ENCODE measurements at places on chromosomes 7 and 10.
A peak's percentile ranks its signal among the peaks of the same experiment; 100 is the strongest.

DNA sequence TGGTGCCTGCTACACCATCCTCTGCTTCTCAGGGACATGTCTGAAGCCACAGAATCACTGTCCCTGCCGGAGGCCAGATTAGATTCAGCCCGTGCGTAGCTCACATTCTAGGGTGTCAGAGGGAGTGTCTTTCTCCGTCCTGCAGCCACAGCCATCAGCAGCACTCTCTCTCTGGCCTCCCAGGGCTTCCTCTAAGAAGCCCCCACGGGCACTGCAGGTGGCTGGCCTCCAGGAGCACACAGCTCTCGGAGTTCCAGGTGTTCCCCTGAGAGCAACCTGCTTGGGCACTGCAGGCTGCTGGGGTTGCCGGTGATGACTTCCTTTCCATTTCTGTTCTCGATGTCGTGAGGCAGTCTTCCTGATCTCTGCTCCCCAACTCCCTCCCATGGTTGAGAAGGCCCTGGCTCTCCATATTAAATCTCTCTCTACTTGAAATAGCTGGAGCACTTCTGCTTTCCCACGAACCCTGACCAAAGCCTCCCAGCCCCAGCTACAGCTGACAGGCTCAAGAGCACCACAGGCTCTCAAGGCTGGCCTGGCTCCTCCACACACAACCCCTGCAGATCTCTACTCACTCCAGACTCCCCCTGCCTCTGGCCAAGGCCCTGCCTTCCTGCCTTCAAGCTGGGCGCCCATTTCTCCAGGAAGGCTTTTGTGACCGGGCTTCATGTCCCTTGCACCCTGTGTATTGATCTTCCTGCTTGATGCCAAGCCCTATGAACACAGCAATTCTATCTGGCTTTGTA is 49.0 kb upstream of the TMEM72 start:
- no peak for DNase-seq

DNA sequence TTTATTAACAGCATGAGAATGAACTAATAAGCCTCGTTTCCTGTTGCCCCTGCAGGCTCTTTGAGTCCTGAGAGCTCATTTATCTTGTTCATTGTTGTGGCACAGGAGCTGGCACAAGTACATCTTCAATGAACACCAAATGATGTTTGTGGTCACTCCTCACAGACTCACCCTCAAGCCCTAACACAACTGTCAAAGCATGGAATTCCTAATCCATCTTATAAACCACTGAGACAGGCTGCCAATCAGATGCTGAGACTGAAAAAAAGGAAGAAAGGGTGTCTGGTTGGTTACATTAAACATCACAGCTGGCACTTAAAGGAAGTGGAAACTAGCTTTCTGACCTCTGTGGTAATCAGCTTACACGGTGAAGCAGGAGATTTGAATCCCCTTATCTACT is 7.7 kb upstream of the CCDC172 start:
- DNase-seq: peak; percentile 0

GRCh38 chr7:5636914-5637313 is 144.5 kb downstream of the RNF216 start:
- DNase-seq: peak; percentile 58

DNA sequence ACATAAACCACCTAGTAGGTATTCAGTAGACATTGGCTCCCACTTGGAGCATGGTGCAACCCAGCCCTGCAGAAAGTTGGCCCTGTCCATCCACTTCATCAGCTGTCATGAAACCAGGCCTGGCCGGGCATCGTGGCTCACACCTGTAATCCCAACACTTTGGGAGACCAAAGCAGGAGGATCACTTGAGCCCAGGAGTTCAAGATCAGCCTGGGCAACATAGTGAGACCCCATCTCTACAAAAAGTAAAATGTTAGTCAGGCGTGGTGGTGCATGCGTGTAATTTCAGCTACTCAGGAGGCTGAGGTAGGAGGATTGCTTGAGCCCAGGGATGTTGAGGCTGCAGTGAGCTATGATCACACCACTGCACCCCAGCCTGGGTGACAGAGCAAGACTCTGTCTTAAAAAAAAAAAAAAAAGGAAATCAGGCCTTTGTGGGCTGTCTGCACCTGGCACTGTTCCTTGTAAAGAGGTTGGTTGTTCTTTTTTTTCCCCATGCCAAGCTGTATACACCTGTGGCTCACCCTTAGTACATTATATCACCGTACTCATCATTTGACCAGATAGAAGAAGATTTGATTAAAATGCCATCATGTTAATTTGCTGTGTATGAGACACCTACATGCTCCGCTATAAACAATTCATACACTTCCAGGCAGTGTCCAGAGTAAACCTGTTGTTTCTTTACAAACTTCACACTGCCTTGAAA is 45.4 kb upstream of the GRID1 start:
- DNase-seq: no peak

- no peak for DNase-seq
Measured at GRCh38 chr7:7504910-7505704, 30.6 kb downstream of the COL28A1 start.

DNA sequence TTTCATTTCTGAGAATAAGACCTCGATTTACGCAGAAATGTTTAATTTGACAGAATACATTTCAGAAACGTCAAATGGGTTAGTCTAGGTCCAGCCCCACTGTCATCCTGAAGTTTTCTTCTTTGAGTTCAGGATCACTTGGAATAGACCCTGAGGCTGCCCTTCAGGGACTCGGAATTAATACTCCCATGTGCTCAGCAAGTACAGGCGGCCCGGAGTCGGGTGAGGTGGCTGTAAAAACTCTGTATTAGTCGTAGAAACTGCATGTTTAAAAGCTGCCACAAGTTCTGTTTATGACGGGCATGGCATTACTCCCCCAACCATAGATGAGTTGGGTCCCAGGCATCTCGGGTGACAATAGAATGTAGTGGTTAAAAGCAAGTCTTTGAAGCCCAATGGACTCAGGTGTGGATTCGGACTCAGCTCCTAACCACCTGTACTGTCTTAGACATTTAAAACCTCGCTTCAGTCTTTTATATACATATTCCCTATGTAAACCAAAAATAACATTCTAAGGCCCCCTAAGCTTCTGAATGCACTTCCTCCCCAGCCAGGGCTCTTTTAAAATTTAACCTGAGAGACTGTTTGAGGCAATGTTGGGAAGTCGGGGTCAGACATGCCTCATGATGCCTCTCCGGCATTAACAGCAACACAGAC is 216.3 kb downstream of the ADARB2 start:
- DNase-seq: no peak

- no peak for DNase-seq
Measured at GRCh38 chr7:74412056-74412455, 41.6 kb upstream of the GTF2IRD1 start.

GRCh38 chr7:155206318-155207020 is 91.2 kb upstream of the INSIG1 start:
- DNase-seq: peak; percentile 54

DNA sequence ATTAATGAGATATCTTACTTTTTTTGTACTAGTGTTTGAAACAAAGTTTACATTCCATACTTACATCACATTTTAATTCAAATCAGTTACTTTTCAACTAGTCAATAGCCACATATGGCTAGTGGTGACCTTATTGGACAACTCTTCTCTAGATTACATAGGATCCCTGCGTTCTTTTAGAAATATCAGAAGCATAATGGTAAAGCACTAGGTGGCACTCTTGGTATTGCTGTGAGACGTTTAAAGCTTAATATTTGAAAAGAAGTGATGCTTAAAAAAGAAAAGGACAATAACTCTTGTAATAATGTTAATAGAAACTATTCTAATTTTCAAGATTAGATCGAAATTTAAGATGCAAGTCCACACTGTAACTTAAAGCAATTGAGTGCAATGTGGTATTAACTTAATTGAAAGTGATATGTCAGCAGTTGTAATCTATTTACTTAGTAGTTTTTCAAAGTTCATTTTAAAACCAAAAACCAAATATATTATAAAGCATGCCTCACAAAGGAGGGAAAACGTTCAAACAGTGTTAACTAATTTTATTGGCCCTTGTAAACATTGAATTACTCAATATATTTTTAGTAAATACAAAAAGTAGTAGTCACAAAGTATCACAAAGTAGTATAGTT is 339.1 kb downstream of the ATRNL1 start:
- no peak for DNase-seq

- no peak for DNase-seq
Measured at GRCh38 chr10:114683593-114683992, 25.5 kb upstream of the ABLIM1 start.

GRCh38 chr10:60896810-60897209 is 47.2 kb downstream of the RHOBTB1 start:
- no peak for DNase-seq

- no peak for DNase-seq
Measured at GRCh38 chr7:107836237-107837144, 33.5 kb upstream of the SLC26A3 start.

GRCh38 chr7:156480671-156481070 is 159.9 kb upstream of the RNF32 start:
- DNase-seq: no peak

GRCh38 chr10:70478191-70479164 is at the start of gene PALD1:
Gene PALD1 (plus strand): TSS chr10:70478767. CDS start chr10:70525952, 47,185 bp downstream.
- peak; percentile 56 for DNase-seq

- DNase-seq: no peak
Measured at GRCh38 chr10:43971306-43971705, 322.6 kb upstream of the ZNF32 start.

All from globus pallidus (tissue), 1 donor.